H4 (cell line): ENCODE measurements at places on chromosomes 7 and 10. TPM values are rescaled to one million over a fixed set of nuclear protein-coding genes. Genes with fewer than 3 reads are reported as not detected.

NKX2-3 gene
- not detected in 2 replicates for total RNA-seq

- DNase-seq: no peak
Measured at GRCh38 chr7:2405601-2406345, 2.4 kb downstream of the CHST12 start.

- DNase-seq: no peak
Measured at GRCh38 chr10:116636976-116637375, 16.2 kb downstream of the PNLIPRP2 start.

- no peak for DNase-seq
Measured at GRCh38 chr10:132361581-132362101, 29.6 kb downstream of the LRRC27 start.

DENND2A gene
- 0.77 and 1.7 TPM in 2 replicates for total RNA-seq

DNA sequence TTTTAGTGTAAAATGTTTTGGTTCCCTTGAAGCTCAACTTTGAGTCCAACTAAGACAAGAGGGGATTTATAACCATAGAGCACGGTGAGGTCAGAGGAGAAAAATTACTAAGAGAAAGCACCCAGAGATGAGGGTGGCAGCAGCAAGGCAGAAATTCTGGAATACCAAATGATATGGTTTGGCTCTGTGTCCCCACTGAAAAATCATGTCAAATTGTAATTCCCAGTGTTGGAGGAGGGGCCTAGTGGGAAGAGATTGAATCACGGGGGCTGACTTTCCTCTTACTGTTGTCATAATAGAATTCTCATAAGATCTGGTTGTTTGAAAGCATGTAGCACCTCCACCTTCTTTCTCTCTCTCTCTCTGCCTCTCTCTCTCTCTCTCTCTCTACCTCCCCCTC lies 19.4 kb upstream of the AKR1C1 start:
- no peak for DNase-seq

FKBP9 gene
- 167 and 188 TPM in 2 replicates for total RNA-seq

DNA sequence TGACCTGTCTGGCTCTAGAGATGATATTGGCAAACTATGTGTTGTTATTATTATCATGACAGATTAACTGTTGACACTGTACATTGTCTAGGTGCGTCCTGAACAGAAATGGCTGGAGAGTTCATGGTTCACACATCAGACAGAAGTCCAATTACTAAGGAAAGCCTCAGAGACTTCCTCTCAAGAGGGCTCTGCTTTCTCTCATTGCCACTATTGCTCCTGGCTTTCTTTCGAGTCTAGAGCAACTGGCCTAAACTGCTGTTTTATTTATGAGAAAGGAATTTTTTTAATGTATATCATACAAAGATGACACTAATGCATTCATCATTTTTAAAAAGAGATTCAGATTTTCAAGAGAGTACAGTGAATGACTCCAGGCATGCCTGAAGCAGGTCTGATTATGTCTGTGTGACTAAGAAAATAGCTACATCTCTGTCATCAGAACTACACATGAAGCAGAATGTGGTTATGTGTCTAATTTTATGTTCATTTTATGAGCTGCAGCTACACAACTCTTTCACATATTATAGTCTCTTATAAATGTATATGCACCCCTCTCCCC lies 30.4 kb downstream of the NRCAM start:
- DNase-seq: no peak
